Osteoblast (primary cell): ENCODE measurements at places on chromosomes 4 and X. TPM values are rescaled to one million over a fixed set of nuclear protein-coding genes. Genes with fewer than 3 reads are reported as not detected.

- DNase-seq, result peak; percentile 78
These were observed 4.2 kb downstream of the CENPVL3 start for GRCh38 chrX:51614353-51615012.

DNA sequence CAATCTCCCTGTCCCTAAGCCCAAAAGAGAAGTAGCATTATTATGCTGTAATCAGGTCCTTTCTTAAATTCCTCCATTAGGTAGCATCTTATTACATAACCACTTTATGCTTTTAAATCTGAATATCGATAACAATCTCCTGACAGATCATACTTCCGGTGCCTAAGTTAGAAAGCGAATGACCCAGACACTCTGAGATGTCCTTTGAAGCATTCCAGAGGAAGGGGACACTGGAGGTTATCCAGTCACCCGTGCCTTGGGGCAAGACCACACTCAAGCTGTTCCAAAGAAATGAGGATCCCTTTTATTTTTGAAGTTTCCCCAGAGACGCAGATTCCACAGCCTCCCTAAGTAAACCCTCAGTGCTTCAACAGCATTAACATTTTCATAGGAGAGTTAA is 125.7 kb downstream of the PALLD start:
- no peak for DNase-seq

- no peak for DNase-seq
These were observed 68.2 kb upstream of the MTNR1A start for GRCh38 chr4:186623546-186623945.

The RAB9A gene
- 58.9 and 63.0 TPM in 2 replicates for total RNA-seq

The FDCSP gene
- not detected in 2 replicates for total RNA-seq
